ENCODE measurements at places on chromosomes 16 and 17.

DNA sequence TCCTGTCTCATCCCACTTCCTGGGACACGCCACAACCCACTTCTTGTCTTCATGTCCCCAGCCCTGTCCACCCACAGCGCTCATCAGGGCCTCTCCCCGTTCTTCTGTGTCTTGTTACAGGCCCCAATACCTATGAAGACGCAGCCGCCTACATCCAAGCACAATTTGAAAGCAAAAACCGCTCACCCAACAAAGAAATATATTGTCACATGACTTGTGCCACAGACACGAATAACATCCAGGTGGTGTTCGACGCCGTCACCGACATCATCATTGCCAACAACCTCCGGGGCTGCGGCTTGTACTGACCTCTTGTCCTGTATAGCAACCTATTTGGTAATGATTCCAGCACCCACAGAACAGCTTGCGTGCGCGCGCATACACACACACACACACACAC lies 70.6 kb downstream of the AMFR start:
- no peak for DNase-seq

DNA sequence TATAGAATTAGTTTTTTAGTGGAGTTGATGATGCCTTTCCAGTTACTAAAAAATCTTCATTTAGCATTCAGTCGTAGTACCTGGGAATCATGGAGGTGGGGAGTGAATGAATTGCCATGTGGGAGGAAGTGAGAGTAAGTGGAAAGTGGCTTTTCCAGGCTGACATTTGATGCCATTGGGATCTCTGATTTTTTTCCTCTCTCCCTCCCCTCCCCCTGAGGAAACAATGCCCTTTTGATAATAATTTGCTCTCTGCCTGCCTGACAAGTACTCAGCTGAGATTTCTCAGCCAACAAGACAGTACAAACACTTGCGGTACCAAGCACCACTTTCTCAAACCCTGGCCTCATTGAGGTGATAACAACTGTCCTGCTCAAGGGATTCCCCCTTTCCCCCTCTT lies 2.2 kb downstream of the UBE2Z start:
- no peak for DNase-seq

DNA sequence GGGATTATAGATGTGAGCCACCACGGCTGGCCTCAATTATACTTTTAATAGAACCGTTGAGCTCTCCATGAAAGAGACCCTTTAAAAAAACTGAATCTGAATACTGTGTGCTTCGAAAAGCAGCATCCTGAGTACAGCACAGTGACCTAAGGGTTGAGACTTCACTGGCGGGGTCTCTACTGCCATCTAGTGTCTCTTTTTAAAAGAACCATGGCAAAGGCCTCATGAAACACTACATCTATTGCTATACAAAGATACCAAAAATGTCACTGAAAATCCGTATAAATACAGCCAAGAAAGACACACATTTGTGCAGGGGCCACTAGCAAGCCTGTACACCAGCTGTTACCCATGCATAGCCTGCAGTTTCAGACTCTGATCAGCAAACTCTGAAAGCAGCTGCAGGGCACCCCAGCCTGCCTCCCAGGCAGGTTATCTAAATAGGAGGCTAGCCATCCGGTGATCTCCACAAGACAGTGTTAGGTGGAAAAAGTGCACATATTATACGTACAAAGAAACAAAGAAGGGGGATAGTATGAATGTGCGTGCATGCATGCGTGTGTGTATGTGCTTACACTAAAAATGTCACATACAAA lies 35.3 kb downstream of the NPLOC4 start:
- DNase-seq: peak; percentile 79

- no peak for DNase-seq
These were observed 211.0 kb downstream of the MAP2K6 start for GRCh38 chr17:69625474-69625873.

DNA sequence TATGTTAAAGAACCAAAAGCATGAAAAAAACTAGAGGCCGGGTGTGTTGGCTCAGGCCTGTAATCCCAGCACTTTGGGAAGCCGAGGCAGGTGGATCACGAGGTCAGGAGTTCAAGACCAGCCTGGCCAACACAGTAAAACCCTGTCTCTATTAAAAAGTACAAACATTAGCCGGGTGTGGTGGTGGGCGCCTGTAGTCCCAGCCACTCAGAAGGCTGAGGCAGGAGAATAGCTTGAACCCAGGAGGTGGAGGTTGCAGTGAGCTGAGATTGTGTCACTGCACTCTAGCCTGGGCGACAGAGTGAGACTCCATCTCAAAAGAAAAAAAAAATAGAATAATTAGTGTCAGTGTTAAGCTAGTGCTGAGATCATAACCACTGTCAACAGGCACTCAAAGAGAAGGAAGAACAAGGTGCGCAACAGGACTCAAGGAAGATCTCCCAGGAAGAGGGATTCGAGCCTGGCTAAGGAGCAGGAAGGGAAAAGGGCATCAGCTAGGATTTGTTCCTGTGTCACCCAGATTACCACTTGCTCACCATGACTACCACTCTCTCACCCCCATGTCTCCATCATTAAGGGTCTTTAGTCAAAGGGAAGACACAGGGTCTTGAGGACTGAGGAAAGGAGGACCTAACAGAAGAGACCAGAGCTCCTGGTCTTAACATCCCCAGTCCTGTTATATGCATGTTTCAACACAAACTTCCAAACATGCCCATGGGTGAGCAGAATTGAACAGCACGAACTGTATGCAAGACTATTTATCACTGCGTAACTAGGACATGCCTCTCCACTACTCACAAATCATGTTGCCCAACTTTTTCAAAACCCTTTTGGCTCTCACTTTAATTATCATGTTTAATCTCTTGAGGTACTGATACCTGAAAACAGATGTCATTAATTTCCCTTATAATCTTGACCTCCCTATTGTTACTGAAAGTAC lies 88.3 kb upstream of the PLEKHM1 start:
- no peak for DNase-seq

DNA sequence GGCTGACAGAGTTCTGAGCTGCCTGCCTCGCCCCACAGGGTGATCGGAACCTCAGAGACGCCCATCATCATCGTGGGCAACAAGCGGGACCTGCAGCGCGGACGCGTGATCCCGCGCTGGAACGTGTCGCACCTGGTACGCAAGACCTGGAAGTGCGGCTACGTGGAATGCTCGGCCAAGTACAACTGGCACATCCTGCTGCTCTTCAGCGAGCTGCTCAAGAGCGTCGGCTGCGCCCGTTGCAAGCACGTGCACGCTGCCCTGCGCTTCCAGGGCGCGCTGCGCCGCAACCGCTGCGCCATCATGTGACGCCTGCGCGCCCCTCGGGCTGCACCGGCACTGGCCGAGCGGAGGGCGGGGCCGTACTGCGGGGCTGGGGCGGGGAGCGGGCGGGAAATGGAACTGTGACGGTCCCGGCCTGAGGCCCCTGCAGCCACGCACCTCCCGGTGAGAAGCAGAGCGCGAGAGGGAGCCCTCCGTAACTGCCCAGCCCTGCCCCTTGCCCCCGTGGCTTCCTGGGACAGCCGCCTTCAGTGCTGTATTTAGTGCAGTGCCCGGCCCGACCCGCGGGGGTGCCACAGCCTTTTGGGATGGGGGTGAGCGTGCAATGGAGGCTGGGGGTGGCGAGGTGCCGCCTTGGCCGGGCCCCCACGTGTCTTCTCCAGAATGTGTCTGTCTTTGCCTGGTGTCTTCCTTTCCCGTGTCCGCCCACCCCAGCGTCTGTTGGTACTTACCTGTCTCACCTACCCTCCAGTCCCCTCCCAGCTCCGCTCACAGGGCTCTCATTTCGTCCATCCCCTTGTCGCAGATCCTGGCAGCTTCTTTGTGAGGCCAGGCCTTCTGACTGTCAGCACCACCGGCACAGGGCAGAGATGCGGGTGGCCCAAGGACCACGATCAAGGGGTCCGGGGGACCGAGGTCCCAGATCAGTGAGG lies 9.8 kb downstream of the RASL10B start:
- no peak for DNase-seq

GRCh38 chr16:2512735-2513404 lies 882 bp upstream of the ATP6V0C start:
- DNase-seq: no peak

GRCh38 chr17:64599827-64600226 lies 62.3 kb downstream of the SMURF2 start:
- no peak for DNase-seq

Data from EL (cell line).